ENCODE measurements at places on chromosomes 4 and X. TPM values are rescaled to one million over a fixed set of nuclear protein-coding genes. Genes with fewer than 3 reads are reported as not detected.
A peak's percentile ranks its signal among the peaks of the same experiment; 100 is the strongest.

GRCh38 chr4:122687531-122688061 is 44.9 kb upstream of the BBS12 start:
- DNase-seq: no peak

DNA sequence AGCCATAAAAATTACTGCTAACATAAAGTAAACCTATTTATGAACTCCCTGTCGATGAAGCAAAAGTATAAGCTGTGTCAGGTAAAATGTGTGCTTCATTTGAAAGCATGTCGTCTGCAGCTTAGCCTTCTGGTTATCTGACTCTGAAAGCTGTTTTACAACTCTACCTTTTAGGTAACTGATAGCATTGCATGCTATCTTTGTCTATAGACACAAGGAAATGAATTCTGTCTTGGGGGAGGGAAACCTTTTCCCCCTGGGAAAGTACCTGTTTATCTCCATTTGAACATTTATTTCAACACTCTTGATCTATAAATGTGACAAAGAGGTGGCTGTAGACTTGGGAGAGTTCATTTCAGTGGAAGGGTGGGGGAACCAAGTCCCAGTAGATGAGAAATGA is 51.4 kb downstream of the RAB40A start:
- no peak for DNase-seq

GRCh38 chr4:156946516-156947424 is 24.8 kb downstream of the PDGFC start:
- DNase-seq: no peak

GRCh38 chrX:84932814-84933213 is 70.9 kb upstream of the APOOL start:
- DNase-seq: no peak

DNA sequence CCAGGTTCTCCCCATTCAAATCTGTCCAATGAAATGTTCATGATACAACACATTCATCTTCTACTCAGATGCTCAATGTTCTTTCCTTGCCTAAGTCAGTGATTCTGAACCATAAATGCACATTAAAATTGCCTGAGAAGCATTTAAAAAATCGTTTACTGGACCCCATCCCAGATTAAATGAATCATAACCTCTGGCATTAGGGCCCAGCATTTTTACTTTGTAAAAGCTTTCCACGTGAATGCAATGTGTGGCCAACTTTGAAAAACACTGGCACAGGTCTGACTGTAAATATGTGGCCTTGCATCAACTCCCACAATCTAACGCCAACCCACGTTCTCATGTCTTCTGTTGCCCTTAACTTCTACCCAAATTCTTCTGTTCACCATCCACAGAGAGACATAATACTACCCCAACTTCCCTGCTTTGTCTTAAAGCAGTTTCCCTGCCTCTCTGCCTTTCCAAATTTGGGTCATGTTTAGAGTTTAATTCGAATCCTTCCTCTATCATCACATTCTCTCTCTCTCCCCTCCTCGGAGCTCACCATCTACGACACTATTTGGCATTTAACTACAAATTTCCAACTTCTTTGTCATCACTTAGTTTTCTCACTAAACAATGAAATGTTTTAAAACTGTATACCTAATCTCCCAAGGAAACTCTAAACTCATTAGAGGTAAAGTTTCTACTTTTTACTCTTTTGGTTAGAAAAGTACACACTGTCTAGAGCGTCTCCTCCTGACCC is 78.7 kb downstream of the PRKG2 start:
- no peak for DNase-seq

DNA sequence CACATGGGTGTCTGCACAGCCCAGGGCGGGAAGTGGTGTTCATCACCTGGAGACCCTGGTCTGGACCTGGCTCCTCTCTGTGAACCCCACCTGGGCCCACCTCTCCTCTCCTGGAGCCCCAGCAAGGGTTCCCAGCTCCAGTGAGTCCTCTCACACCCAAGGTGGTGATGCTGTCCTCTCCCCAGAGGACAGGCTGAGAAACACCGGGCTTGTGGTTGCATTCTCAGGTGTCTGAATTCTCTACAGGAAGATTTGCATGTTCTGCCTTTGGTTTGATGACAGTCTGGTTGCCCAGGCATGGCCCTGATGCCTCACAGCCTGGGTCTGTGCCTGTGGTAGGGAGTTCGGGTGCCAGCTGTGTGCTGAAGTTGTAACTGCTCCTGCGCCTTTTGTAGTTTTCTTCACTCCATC is 3.8 kb downstream of the MAEA start:
- DNase-seq: no peak

GRCh38 chrX:153736871-153737441 is 12.3 kb downstream of the ABCD1 start:
- DNase-seq: peak; percentile 77

DNA sequence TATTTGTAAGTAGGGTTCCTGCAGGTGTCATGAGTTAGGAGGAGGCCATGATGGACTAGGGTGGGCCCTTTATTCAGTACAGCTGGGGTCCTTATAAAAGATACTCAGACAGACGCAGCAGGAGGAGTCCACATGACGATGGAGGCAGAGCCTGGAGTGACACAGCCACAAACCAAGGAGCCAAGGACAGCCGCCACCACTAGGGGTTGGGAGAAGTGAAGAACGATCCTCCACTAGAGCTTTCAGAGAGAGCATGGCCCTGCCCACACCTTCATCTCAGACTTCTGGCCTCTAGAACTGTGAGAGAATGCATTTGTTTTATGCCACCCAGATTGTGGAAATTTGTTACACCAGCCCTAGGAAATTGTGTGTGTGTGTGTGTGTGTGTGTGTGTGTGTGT is 31.1 kb downstream of the JAKMIP1 start:
- no peak for DNase-seq

GRCh38 chr4:153335665-153336064 is 8.8 kb upstream of the MND1 start:
- DNase-seq: no peak

- DNase-seq: no peak
Measured at GRCh38 chr4:119833611-119834010, 205.0 kb upstream of the PDE5A start.

DNA sequence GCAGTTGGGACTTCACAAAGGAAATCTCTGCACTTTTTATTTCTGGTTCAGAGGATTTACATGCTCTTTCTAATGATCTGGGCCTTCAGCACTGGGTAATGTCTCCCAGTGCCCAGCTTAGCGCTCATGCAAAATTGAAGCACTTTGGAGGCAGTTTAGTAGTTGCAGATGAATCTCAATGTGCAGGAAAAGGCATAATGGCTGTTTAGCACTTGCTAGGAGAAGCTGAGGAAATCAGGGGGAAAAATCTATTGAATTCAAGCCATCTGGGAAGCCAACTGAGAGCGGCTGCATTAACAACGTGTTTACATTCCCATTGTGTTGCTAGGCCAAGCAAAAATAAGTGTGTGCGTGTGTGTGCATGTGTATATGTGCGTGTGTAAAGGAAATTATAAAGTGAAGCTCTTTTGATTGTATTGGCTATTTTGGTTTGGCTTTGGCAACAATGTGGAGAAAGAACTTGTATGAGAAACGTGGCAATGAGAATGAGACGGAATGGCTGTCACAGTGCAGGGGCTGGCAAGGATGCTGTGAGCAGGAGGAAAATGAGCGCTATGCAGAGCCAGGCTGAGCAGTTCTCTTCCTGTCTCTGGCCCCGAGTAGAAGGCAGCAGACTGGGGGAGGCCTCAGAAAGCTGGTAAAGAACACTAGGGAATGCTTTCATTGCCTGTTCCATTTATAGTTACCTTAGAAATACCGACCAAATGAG is 231.5 kb downstream of the UNC5C start:
- DNase-seq: no peak

DNA sequence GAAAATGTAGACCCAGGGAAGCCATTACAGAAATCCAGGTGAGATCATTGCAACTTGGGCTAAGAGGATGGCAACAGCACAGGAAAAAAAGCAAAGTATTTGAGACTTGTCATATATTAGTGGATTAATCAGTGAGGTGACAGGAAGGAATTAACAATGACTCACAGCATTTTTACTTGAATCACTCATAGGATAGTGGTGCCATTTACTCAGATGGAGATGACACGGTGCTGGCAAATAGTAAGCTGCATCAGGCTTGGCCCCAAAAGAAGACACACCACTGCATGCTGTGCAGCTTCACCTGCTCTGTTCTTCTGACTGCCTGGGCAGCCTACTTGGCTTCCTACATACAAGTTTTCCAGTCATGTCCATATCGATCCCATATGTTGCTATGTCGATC is 144.8 kb downstream of the FRYL start:
- no peak for DNase-seq

DNA sequence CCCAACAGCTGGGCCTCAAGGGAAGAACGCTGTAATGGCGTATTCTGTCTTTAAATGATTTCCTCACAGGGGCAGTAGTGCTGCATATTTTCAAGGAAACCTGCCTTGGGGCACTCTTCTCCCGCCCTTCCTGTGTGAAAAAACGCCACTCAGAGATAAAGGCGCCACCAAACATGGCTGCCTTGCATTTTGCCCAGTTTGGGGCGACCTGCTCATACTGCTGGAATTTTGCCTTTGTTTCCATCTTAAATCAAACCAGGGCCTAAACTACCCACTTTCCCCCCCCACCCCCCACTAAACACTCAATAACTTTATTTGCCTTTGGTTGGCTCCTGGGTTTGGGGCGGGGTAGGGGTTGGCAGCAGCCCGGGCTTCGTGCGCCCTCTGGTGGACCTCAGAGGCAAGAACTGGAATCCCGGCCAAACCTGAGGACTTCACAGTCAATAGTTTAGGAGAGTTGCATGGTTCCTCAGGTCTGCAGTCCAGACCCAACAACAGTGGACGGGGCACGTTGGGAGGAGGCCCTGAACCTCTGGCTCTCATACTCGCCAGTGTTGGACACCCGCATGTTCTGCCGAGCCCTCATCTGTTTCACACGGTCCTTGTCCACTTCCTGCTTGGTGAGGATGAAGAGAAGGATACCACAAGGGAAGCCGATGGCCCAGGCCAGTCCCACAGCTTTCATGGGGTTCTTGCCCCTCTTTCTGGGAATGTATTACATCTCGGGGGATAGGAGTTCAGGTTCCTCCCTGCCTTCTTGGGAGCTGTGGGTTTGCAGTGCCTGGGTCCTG is 220.1 kb upstream of the STK26 start:
- DNase-seq: no peak

DNA sequence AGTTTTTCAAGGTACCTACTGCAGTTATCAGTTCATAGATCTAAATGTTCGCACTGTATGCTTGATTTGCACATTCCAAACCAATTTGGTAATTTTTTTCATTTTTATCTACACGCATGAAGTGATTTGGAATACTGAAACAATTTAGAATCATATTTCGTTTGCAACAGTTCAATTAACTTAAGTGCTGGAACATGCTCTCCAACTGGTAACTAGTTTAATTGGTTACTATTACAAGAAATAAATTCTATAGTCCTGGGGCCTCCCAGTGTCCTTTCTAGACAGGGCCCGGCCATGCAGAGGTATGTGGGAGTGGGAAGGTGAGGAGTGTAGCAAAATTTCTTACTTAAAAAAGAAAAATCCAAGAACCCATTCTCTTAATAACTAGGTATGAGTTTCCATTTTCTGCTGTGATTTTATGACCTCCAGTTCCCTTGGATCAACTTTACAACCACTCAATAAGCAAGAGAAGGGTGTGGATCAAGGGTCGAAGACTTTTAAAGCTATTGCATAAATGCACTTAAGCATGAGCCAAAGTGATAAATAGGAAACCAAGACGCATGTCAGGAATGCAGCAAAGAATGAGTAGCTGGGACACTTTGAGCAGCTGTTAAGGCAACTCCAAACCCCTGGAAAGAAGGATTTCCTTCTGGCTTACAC is 106.9 kb downstream of the PPARGC1A start:
- no peak for DNase-seq

DNA sequence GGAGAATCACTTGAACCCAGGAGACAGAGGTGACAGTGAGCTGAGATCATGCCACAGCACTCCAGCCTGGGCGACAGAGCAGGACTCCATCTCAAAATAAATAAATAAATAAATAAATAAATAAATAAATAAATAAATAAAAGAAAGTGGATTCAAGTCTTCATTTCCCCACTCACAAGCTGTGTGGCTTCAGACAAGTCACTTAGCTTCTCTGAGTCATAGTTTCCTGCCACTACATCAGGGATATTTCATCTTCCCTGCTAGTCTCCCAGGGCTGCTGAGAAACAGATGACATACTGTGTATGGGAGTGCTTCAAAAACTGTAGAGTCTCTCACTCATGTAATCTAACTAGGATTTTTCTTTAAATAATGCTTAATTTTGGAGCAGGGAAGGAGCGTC is 37.2 kb downstream of the TBC1D9 start:
- no peak for DNase-seq

DNA sequence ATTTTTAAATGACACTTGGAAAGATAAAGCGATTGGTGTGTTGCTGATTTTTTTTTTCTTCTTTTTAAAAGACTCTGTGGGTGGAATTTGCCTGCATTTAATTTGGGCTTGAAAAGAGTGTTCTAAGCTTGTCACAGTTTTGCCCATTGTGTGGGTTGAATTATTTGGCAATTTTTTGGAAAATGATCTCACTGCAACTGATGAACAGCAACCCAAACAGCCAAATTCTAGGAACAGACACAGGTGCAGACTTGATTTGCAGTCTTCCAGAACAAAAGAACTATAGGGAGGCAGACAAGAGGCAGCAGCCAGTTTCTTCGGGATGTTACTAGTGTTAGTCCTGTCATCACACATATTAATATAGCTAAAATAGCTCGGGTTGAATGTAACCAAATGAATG is 40.5 kb downstream of the CASP6 start:
- no peak for DNase-seq

The RAB33A gene
- 0.38 TPM for polyA plus RNA-seq

The CENPE gene
- polyA plus RNA-seq: 0.04 TPM

The CT45A3 gene
- polyA plus RNA-seq: not detected

The CCDC158 gene
- 0.73 TPM for polyA plus RNA-seq

The KIT gene
- 0.23 TPM for polyA plus RNA-seq

The SPANXN1 gene
- polyA plus RNA-seq: not detected

The FTHL17 gene
- polyA plus RNA-seq: not detected

The LNX1 gene
- polyA plus RNA-seq: 6.1 TPM

The UGT2B17 gene
- 0.11 TPM for polyA plus RNA-seq

All from pancreas (tissue), 10 donors.